Kidney capillary endothelial cell (primary cell): ENCODE measurements at places on chromosomes 7 and 10.
A peak's percentile ranks its signal among the peaks of the same experiment; 100 is the strongest.

DNA sequence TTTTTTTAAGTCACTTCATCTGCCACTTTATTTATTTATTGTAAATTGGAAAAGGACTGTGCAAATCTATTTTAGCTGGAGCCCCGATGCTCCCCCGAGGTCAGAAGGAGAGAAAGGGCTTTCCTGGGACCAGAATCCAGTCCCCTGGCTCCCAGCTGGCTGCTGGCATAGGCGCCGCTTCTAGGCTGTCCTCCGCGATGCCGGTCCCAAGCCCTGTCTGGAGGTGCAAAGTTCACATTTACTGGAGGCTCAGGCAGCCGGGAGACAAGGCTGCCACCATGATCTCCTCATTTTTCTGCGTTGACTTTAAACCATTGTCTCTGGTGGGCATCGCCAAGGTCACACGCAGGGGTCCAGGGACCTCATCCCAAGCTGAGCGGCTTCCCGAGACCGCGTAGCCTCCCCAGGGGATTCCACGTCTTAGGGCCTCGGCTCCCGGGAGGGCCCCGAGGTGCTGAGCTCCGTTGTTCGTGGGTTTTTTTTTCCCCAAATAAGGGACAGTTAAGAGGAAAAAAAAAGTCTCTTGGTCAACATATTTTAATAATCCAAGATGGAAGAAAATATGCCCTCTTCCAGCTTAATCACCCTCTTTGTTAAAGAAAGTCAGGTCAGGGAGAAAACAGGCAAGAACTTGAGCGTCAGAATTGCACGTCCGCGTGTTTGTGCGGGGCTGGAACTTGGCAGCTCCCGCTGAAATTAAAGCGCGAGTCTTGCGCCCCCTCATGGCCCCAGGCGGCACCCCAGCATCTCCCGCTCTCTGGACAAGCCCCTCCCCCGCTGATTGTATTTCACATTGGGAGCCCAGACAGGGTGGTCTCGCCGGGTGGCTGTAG is 11.9 kb downstream of the RGR start:
- DNase-seq, result peak; percentile 16

DNA sequence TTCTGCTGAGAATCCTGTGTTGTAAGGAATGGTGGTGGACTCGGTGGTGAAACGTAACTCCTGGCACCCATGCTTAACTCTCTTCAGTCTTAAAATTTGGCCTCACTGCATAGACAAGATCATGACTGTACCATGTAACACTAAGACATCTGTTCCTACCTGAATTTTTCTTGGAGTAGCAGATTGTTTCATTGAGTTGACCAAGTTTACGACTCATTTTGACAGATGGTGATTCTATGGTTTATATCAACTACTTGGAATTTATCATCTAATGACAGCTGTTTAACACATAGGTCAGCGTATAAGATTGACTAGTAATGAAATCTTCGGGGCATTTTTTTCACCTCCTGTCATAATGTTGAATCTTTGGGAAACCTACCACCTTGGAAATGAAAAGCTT is 184.2 kb downstream of the CELF2 start:
- DNase-seq, result no peak

DNA sequence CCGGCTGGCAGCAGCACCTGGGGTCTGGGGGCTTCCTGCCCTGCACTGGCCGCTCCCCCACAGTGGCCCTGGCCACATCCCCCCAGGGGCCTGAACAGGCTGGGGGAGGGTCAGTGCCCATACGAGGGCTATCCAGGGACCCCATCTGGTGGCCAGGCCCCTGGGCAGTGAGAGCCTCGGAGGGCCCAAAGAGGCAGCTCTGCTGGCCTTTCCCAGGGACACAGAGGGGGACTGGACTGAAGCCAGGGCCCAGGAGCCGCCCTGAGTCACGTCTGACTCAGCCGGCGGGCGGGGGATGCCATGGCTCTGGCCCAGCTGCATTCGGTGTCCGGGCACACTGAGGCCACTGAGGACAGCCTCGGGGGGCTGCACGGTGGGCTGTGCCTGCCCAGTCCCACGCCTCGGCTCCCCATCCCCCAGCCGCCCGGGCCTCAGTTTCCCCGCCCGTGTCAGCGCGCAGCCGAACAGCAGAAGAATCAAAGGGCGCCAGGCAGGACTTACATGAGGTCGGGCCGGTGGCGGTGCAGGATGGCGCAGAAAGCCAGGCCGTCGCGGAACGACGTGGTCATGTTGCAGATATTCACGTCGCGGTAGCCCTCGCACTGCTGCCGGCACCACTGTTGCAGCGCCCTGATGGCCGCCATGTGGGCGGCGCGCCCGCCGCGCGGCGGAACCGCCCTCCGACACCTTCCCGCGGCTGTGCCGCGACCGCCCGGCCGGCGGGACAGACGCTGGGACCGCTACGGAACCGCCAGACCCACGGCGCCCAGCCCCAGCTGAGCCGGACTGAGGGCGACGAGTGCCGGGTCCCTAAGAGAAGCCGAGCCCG is at the start of gene MICALL2:
MICALL2 (minus strand) TSS at position 788 of the 829 bp plus-strand sequence; CDS start at position 644, 144 bp downstream.
- peak; percentile 88 for DNase-seq

DNA sequence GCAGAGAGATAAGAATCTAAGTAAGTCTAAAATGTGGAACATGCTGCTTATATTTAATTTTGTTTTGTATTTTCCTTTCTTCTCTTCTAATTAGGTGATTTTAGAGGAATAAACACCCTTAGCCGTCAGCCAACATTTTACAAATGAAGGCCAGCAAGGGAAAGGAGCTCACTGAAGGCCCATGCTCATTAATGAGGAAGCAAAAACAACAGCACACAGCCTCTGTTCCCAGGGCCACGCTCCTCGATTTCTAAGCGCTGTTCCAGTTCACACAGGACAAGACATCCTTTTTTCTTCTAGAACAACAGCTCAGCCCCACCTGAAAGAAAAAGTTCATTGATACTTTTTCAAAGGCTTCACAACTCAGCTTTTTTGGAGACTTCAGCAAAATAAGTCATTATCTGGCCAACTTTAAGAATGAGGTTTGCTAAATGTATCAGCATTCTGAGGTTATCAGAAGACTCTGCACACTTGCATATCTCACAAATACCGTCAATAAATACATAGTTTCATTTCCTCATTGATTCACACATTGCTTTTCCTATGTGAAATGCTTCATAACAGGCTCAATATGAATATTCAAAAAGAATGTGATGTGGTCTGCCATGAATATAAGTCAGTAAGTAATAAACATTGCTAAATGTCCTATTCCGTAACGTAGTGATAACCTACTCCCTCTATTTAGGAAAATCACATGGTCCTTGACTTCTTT is 34.8 kb upstream of the SFMBT2 start:
- no peak for DNase-seq

DNA sequence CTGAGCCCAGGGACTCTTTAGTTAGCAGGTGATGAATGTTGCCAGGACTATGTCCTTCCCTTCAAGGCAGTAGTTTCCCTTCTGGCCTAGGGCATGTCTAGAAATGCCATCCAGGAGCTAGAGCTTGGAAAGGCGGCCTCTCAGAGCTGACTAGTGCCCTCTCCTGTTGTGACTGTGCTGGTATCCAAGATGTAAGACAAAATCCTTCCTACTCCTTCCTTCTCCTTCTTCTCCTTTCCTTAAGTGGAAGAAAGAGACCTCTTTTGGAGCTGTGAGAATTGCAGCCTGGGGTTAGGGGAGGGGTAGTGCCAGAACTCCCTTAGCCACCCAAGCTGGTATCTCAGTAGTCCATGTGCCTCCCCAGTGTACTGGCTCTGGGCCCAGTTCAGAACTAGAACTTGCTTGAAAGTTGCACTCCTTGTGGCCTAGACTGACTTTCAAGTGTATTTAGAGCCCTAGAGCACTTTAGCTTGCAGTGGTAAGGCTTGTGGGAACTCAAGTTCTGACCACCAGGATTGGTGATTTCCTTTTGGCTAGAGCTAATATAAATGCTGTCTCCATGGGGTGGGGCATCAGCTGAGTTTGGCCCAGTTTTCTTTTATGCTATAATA is 118.8 kb downstream of the NPSR1 start:
- no peak for DNase-seq

DNA sequence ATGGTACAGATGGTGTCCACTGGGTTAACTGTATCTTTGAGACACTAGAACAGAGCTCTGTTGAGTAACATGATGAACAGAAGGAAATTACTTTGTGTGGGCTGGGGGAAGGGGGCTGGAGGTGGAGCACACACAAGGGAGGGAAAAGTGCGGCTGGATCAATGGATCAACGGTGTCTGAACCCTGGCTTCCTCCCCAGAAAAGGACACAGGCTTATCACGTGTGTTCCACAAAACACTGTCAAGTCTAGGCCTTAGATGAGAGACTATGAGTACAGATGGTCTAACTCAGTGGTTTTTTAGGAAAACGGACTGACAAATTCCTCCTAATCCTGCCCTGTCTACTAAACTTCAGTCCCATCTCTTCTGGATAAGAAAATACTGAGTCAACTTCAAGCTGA is 27.8 kb downstream of the HSPB1 start:
- no peak for DNase-seq

GRCh38 chr7:99112097-99112496 is 31.8 kb downstream of the SMURF1 start:
- DNase-seq, result no peak

GRCh38 chr10:17255512-17255911 is 27.5 kb downstream of the VIM start:
- no peak for DNase-seq

- DNase-seq, result no peak
Measured at GRCh38 chr7:19508821-19509220, 200.0 kb downstream of the POLR1F start.

DNA sequence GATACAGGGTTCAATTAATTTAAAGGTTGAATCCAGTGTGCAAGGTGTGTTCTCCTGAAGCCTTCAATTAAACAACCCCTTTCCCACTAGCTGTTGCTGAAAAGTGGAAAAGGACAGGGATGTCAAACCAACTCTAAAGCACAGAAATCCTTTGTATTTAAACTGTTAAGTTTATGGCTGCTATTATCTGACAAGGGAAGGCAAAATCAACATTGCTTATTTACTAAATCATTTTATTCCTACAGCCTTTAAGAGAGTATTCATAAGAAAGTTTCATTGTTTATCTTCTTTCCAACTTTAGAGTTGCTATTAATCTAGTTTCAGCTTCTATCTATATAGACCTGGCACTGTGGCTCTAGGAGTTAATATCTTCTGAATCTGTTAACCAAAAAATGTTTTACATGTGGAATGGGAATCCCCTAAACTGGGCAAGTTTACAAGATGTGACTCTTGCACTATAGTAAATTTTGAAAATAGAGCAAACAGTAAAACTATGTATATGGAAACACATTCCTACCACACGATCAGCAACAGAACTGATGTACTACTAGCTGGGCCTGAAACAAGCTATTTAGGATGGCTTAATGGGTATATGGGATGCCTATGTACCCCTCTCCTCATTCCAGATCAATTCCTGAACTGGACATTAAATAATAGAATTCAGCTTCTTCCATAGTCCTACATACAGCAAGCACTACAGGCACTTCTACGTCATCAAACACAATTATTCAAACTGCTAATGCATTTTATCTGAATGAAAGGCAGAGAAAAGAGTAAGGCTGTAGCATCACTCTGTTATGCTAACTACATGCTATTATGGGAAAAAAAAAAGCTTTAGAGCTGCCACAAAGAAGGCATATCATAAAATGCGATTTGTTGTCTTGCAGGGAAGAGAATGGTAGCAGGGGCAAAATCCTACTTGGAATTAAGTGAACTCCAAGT is 52.8 kb downstream of the CDK6 start:
- DNase-seq, result no peak

- no peak for DNase-seq
Measured at GRCh38 chr7:7127773-7128172, 54.6 kb upstream of the C1GALT1 start.

- no peak for DNase-seq
Measured at GRCh38 chr7:44385434-44386138, 60.2 kb upstream of the CAMK2B start.

- DNase-seq, result no peak
Measured at GRCh38 chr7:50409856-50410745, 40.0 kb downstream of the FIGNL1 start.

- no peak for DNase-seq
Measured at GRCh38 chr10:116613471-116613870, 7.3 kb upstream of the PNLIPRP2 start.

DNA sequence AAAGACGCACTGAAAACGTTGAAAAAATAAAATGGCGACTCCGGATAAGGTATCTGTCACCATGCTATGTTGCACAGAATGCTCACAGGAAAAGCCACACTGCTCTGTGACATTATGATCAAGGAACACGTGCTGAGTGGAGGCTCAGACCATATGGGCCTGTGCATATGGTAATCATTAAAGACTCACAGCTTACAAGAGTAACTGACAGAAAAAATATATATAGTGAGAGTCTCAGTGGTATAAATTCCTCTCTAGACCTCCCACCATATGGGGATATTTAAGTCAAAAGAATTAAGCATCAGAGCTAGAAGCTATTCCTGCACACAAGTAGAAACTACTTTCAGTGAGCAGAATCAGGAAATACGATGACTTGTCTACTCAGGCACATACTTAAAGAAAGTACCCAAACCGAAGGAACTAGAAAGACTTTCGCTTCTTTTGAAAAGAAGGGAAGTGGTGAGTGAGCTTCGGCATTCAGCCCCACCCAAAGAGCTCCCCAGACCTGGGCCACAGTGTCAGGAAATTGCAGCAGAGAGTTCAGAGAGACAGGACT is 65.1 kb upstream of the MPP7 start:
- no peak for DNase-seq

GRCh38 chr7:26760501-26760900 is 103.9 kb downstream of the SKAP2 start:
- no peak for DNase-seq
